ENCODE measurements at places on chromosomes 1 and 21.

GRCh38 chr21:44740742-44741141 is 29.4 kb upstream of the TSPEAR start:
- DNase-seq: no peak

GRCh38 chr1:38392861-38393260 is 346.3 kb upstream of the POU3F1 start:
- no peak for DNase-seq

DNA sequence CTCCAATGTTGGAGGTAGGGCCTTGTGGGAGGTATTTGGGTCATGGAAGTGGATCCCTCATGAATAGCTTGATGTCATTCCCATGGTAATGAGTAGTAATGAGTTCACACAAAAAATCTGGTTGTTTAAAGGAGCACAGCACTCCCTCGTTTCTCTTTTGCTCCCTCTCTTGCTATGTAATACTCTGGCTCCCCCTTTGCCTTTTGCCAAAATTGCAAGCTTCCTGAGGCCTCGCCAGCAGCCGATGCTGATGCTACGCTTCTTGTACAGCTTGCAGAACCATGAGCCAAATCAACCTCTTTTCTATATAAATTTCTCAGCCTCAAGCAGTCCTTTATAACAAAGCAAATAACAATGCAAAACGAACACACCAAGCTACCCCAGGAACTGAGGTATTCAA is 80.9 kb downstream of the LHX9 start:
- no peak for DNase-seq

- DNase-seq: no peak
These were observed 11.4 kb upstream of the SPSB1 start for GRCh38 chr1:9281071-9281827.

DNA sequence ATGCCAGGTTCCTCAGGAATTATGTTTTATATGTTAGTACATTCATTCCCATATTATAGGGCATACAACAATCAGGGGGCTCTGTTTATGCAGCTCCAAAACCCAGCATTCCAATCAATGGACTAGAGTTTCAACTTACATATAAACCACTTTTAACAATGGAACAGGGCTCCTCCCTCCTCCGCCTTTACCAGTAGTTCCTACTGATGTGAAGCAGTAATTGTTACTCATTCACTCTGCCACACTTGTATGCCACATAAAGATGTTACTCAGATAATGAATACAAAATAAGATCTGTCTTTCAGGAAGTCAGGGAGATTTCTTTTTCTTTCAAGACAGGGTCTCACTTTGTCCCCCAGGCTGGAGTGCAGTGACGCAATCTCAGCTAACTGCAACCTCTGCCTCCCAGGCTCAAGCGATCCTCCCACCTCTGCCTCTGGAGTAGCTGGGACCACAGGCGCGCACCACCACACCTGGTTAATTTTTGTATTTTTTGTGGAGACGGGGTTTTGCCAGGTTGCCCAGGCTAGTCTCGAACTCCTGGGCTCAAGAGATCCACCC is 17.1 kb downstream of the ZNF281 start:
- DNase-seq: no peak

- no peak for DNase-seq
These were observed 81.1 kb upstream of the CNTN2 start for GRCh38 chr1:204961765-204962419.

DNA sequence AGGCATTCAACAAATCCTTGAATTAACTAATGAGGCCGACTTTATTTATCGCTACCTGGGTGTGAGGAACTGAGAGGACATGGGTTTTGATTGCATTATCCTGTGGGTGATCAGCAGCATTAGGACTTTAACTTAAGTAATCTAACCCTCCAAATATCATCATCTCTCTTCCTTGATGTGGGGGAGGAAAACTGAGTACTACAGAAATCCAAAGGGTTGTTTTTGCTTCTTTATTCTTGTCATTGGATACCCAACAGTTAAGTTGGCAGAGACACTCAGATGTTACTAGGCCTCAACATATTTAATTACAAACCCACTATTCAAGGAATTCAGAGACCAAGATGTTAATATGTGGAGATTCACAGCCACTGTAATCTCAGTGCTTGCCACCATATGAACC is 97.4 kb upstream of the ST6GALNAC5 start:
- no peak for DNase-seq

- DNase-seq: no peak
These were observed 8.0 kb downstream of the TMPRSS2 start for GRCh38 chr21:41499920-41500319.

GRCh38 chr1:12621346-12622335 is 3.6 kb upstream of the DHRS3 start:
- DNase-seq: peak; percentile 87

- DNase-seq: peak; percentile 77
These were observed 754 bp downstream of the PRRC2C start for GRCh38 chr1:171486048-171486519.

- DNase-seq: no peak
These were observed 57.2 kb downstream of the LEPR start for GRCh38 chr1:65477414-65478378.

DNA sequence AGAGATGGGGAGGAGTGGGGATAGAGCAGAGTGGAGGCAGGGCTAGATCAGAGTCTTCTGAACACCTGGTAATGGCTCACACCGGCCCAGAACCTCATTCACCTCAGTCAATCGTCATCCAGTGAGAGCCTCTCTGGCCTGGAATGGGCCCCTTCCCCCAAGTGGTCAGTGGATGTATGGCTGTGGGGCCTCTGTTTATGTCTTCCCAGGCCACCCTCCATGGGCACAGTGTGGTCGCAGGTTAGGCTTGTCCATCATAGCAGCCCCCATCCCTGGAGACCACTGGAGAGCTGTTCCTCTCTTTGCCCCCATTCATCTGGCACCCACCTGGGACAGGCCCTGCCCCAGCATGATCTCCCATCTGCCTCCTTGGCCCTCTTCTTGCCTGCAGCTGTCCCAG is 29.6 kb upstream of the TENT5C start:
- no peak for DNase-seq

DNA sequence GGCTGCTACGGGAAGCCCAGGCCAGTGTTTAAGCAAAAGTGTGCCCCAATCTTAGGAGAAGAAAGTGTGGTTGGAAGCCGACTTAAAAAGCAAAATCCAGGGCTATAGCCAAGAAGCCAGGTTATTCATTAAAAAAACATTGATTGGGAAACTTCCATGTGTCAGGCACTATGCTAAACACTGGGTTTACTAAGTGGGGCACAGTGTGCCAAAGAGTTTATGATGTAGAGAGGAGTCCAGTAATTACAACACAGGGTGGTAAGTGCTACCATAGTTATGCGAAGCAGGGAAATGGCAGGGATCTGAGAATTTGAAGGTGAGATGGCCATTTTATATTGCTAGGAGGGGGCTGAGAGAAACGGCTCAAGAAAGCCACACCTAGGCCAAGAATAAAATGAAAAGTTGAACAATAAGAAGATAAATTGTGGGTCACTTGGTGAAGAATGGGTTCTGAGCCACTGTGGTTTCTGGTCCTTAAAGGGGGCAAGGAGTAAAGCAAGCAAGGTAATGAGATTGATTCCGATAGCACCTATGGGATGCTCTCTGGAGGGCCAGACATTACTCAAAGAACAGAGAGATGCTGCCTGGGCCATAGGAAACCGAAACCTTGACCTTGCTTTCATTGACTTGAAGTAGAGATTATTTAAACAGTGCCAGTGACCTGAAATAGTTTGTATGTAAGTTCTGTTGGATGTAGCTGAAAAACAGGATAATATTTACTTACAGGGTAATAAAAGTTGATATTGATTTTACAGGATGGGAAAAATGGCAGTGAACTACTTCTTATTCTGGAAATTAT is 177.8 kb downstream of the GIPC2 start:
- DNase-seq: no peak

DNA sequence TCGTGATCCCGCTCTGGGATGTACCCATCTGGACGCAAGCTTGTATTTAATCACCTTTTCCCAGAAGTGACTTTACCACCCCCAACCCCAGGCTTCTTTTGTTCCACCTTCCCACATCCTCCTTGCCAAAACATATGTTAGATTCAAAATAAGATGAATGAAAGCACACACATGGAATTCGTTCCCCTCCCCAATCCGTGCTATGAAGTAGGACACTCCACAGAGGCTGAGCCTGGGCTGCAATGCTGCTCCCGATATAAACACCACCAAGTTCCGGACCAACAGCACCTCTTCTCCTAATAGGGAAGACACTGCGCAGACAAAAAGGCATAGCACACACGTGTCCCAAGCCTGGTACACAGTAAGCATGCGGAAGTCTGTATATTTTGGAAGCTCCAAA is 86.1 kb downstream of the CLSTN1 start:
- DNase-seq: no peak

DNA sequence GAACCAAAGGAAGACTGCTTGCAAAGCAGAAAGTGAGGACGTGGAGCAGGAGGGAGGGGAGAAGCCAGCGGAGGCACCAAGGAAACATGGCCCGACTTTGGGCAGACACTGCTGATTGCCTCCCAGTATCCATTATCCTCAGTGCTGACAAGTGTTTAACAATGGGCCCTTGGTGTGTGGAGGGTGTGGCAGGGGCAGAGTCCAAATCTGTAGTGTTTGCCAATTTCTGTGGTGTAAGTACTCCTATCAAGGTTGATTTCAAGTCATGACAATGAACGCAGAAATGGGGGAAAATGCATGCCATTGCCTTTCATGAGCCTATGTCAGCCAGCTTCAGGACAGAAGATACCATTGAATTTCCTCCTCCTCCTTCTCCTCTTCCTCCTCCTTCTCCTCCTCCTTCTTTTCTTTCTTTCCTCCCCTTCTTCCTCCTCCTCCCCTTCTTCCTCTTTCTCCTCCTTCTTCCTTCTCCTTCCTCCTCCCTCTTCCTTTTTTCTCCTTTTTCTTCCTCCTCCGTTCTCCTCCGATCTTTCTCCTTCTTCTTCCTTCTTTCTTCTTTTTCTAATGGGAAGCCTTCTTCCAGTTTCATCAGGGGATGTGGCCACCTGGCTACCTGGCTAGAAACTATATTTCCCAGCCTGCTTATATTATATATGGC is 10.3 kb upstream of the PHC2 start:
- no peak for DNase-seq

DNA sequence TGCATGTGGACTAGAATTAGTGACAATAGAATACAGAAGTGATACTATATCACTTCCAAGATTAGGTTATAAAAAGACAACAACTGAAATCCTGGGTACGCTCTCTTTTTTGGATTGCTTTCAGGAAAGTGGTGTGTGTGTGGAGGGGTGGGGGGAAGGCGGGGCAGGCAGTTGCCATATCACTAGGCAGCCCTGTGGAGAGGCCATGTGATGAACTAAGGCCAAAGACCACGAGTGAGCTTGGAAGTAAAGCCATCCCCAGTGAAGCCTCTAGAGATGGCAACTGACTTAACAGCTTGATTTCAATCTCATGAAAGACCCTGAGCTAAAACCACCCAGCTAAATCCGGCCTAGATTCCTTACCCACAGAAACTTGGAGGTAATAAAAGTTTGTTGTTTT is 6.2 kb upstream of the ASPM start:
- no peak for DNase-seq
